ENCODE measurements at places on chromosomes 4 and X.
A peak's percentile ranks its signal among the peaks of the same experiment; 100 is the strongest.

DNA sequence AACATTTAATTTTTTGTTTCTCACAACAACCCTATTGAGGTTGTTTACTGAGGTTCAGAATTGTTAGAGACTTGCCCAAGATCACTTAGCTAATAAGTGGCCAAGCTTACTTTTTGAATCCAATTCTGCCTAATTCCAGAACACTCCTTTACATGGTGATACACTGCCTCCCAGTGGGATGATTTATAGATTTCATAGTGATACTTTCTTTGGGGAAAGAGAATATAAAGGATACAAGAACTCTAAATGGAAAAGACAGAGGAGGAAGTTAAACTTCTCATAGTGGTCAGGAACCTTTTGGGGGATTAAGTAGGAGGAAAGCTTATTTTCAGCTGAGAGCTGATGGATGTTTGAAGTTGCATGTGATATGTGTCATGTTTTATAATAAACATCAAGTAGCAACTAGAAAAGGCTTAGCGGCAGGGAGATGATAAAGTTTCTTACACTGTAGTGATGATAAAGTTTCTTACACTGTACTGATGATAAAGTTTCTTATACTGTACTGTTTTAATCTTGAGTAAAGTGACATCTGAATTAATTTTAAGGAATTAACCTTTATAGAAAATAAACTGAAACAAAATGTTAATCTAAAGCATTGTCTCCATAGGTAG, 15.3 kb downstream of the STAG2 start:
- DNase-seq = no peak

DNA sequence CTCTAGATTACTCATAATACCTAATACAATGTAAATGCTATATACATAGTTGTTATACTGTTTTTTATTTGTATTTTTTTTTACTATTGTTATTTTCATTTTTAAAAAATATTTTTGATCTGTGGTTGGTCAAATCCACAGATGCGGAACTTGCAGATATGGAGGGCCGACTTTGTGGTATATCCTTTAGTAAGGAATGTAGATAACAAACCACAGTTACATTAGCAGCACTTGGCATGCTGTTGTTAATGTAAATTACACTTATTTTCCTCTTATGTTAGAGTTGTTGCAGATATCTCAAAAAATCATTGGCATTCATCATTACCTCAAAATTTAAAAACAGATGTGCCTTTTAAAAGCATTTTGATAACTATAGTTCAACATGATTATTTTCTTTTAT, 151.0 kb downstream of the TMEM164 start:
- DNase-seq = no peak

- DNase-seq = no peak
Measured at GRCh38 chr4:159142681-159143384, 40.0 kb downstream of the RAPGEF2 start.

GRCh38 chr4:103198111-103198765, at the start of gene CENPE:
Gene CENPE, minus strand, starts transcription at chr4:103198343. Its CDS starts 24 bp downstream, at chr4:103198319.
- peak; percentile 30 for DNase-seq

DNA sequence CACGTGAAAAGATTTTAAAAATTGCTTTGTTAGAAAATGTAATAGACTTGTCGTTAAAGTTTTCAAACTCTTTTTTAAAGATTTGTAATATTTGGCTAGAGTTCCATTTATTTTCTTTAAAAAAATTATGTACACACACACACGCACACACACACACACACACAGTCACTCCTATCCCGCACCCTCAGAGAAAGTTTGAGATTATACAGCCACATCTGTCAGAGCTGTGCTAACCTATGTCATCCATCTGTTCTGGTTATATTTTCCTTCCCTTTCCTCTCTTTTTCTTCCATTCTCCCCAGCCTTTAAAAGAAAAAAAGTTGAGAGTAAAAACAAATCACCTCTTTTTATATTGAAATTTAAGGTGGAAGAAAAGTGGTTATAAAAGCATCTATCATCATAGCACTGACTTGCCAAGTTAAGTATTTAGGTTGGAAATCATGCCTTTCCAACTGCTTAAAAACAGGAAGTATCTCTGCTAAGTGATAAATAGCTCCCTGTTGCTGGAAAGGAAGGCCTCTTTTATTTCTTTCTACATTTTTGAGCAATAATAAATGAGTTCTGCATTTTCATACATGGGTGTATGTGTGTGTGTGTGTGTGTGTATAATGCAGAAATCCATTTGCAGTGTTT, 163.3 kb upstream of the SPRY1 start:
- DNase-seq = no peak
